NCI-H1417 treated with DMSO at 0.1 percent for 48 hours (cell line): ENCODE measurements at places on chromosomes 4 and X.
A peak's percentile ranks its signal among the peaks of the same experiment; 100 is the strongest.

- DNase-seq: no peak
Measured at GRCh38 chrX:70262952-70263567, 3.1 kb upstream of the P2RY4 start.

- DNase-seq: no peak
Measured at GRCh38 chr4:154610582-154610981, 1.9 kb downstream of the FGG start.

- no peak for DNase-seq
Measured at GRCh38 chr4:44914748-44915147, 188.4 kb upstream of the GNPDA2 start.

GRCh38 chrX:132833373-132833772, 125.1 kb downstream of the HS6ST2 start:
- no peak for DNase-seq

- no peak for DNase-seq
Measured at GRCh38 chr4:123599920-123600810, 203.6 kb downstream of the SPRY1 start.

DNA sequence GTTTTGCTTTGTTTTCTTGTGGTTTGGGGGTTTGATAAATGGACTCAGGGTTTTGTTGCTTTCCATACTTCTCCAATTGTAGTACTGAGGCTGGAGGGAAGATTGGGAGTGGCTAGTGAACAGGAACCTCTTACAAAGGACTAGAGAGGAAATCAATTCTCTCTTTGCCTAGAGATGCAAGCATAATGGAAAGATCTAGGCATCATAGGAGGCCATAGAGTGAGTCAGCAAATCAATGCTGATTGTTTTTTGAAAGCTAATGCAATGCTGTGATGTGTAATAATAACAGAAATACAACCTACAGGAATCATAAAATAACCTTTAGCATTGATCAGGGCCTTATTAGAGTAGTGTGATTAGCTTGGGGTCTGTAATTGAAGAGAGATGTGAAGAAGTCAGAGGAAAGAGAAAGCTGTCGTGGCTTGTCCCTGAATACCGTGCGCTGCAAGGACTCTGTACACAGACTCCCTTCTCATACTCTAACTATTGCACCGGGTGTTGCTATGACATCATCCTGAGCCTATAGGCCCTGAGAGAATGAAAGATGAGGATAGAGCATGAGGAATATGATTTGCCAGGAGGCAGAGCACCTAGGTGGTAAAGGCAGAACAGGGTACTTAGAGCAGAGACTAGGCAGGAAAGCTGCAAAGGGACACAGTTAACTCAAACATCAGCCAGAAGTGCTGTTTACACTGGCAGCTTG, 29.3 kb upstream of the GPR101 start:
- DNase-seq: peak; percentile 11

- DNase-seq: no peak
Measured at GRCh38 chrX:65690057-65690855, 22.8 kb downstream of the MSN start.

DNA sequence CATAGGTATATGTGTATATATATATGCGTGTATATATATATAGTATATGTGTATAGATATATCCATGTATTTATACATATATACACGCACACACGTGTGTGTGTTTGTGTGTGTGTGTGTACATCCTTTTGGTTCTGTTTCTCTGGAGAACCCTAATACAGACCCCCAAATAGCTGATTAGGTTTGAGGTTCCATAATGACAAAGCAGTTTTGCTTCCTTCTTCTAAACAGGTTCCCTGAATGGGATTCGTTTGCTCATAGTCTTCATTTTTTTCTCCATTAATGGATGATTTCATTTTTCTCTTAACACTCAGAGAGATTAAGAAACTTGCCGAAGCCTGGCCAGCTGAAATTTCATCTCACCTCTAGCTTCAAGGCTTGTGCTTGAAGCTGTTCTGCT, 234.0 kb upstream of the BCOR start:
- no peak for DNase-seq

- DNase-seq: no peak
Measured at GRCh38 chrX:20463296-20464075, 196.8 kb upstream of the RPS6KA3 start.

DNA sequence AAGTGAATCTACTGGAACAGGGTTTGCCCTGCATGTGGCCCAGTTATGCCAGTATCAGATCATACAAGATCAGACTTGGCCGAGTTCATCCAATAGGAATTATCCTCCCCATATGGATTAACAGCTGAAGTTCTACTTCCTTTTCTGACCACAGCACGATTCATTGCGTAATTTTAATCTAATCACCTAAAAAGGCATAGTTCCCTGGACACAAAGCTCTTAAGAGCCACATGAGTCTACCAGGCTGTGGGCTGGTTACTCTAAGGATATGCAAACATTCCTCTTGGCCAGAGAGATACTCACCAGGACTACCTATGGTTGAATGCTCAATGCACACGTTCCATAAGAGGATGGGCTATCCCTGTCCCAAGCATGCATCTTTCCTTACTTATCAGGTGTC, 46.9 kb downstream of the CHST7 start:
- no peak for DNase-seq

- no peak for DNase-seq
Measured at GRCh38 chr4:3073158-3074077, 920 bp downstream of the HTT-AS start.

GRCh38 chr4:76214177-76214675, 602 bp upstream of the SCARB2 start:
- no peak for DNase-seq

- no peak for DNase-seq
Measured at GRCh38 chr4:174522183-174523024, at the start of gene HPGD. TSS of gene HPGD (minus strand) at chr4:174522488. CDS start at chr4:174522451, 37 bp downstream.

GRCh38 chr4:140755774-140756318, 339 bp downstream of the TBC1D9 start:
- no peak for DNase-seq

DNA sequence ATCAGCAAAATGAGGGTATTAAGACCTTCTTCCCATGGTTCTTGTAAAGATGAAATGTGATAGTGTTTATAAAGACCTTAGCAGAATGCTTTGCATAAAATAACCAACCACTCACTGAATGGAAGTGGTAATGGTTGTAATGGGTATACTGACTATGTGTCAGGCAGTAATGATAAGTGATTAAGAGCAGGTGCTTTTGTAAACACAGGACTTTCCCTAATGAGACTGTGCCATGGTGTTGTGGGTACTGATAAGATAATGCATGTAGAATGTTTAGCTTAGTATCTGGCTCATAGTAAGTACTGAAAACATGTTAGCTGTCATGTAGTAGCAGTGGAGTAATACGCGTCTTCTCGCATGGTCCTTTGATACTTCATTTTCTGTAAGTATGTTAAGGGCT, 6.9 kb downstream of the LSM6 start:
- no peak for DNase-seq

DNA sequence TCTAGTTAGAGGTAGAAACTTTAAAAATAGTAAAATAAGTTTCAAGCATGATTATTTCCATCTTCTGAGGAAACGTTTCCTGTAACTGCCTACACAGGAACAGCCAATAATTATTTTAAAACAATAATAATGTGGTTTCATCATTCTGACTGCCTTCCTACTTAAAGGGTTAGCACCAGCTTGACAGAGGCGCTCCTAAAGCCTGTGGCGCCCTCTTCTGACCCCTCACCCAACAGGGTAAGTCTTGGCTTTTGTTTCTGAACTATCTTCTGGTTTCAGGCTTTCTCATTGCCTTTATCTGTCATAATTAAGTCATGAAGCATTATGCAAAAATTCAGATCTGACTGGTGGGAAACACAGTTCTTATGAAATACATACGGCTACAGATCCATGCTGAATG, 96.7 kb downstream of the ITM2A start:
- no peak for DNase-seq
